ENCODE measurements at places on chromosomes 7 and 10. TPM values are rescaled to one million over a fixed set of nuclear protein-coding genes. Genes with fewer than 3 reads are reported as not detected.

Gene CALML3
- total RNA-seq, result not detected

DNA sequence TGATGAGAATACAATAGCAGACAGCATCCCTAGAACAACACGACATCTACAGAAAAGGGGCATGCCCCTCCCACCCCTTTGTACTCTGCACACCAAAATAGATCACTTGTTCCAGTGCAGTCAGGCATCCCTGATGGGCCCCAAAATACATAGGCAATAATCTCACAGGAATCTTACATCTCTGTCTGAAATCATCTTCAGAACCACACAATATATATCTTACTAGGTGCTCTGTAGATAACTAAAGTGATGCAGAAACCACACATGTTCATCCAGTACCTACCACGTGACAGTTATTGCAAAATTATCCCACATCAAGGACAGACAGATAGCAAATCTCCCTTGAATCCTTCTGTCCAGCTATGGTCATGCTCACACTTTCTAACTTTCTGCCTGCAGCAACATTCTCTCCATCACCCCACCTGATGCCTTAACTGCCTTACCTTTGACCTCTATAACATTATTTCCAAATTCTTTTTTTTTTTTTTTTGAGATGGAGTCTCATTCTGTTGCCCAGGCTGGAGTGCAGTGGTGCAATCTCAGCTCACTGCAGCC is 30.7 kb downstream of the ST8SIA6 start:
- no peak for DNase-seq

Gene AGR3
- total RNA-seq, result not detected

- DNase-seq, result no peak
These were observed 2.6 kb downstream of the STK31 start for GRCh38 chr7:23712368-23713284.

- DNase-seq, result no peak
These were observed 29.4 kb upstream of the ANLN start for GRCh38 chr7:36360244-36360643.

Gene HOXA1
- total RNA-seq, result 1.3 TPM

Measured in mesenteric fat pad (tissue), 1 donor.